ENCODE measurements at places on chromosomes 3 and 15. TPM values are rescaled to one million over a fixed set of nuclear protein-coding genes. Genes with fewer than 3 reads are reported as not detected.
A peak's percentile ranks its signal among the peaks of the same experiment; 100 is the strongest.

GRCh38 chr3:126983653-126984390, 907 bp downstream of the PLXNA1 start:
- no peak for DNase-seq

DNA sequence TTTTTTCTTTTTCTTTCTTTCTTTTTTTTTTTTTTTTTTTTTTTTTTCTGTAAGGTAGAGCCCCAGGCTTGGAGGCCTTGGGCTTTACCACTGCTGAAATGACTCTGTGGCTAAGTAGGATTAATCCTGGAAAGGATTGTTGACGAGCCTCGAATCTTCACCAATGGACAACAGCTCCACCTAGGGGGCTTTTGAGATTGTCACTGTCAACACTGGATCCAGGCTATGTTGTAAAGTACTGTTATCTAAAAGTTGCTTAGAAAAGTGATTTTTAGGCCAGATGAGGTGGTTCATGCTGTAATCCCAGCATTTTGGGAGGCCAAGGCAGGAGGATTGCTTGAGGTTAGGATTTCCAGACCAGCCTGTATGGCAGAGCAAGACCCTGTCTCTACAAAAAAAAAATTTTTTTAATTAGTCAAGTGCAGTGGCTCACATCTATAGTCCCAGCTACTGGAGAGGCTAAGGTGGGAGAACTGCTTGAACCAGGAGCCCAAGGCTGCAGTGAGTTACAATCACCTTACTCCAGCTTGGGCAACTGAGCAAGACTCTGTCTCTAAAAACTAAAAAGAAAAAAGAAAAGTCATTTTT, 41.6 kb downstream of the KLHL18 start:
- DNase-seq = peak; percentile 62

GRCh38 chr3:194497799-194498575, 11.2 kb upstream of the ATP13A3 start:
- DNase-seq = peak; percentile 59

GRCh38 chr3:141335531-141336061, 32.7 kb upstream of the ZBTB38 start:
- no peak for DNase-seq

- DNase-seq = no peak
These were observed 204.8 kb upstream of the ARRDC4 start for GRCh38 chr15:97755726-97756125.

SLC30A4 gene
- 3.6 TPM for total RNA-seq

GRCh38 chr3:145882436-145882835, 278.5 kb downstream of the PLOD2 start:
- DNase-seq = no peak

ITGA11 gene
- total RNA-seq = 0.88 TPM

- no peak for DNase-seq
These were observed 17.4 kb downstream of the ABTB1 start for GRCh38 chr3:127690106-127690505.

CACNA2D3 gene
- total RNA-seq = 0.10 TPM

DNA sequence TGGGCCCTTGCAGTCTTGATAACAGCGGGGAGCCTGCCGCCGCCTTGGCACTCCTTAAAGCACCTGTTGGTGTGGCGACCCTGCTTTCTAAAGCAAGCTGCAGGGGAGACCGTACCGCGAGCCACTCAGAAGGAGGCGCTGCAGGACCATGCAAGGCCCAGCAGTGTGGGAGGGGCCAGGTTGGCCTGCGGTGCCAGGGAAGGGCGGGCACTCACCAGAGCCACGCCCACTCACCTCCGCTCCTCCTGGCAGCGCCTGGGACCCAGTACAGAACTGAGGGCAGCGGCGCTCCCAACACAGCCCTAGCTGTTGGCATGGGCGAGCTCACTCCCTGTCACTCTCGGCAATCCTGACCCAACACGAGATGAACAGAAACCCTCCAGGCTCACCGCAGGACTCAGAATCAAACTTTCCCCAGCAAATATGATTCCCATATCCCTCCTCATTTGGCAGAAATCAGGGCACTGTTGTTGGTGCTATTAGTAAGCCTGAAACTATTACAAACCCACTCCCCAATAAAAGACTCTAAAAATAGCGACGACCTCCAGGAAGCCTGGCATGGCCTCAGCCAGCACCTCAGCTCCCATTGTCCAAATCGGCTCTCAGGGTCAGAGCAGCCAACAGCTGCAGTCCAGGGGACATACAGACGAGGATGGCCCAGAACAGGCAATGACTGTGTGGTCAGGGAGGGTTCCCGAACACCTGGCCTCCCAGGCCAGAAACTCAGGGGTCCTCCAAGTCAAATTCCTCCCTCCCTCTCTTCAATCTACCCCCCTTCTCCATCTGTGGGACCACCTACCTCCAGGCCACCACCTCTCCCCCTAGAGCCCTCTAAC, 77.2 kb downstream of the TBC1D2B start:
- DNase-seq = peak; percentile 96

DNA sequence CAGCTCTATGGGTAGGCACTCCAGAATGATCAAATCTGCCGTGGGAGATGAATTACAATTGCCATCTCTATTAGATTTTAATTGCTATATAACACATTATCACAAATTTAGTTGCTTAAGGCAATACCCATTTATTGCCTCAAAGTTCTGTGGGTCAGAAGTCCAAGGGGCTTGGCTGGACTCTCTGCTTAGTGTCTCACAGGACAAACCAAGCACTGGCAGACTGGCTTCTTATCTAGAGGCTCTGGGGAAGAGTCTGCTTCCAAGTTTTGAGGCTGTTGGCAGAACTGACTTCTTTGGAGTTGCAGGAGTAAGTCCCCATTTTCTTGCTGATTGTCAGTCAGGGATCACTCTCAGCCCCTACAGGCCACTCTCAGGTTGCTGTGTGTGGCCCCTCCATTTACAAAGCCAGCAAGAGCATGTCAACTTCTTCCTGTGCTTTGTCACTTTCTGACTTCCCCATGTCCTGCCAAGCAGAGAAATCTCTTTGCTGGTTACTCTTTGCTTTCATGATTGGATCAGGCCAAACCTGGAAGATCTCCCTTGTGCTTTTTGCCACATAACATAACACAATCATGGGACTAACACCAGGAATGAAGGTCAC, 93.5 kb upstream of the PRICKLE2 start:
- DNase-seq = no peak

- no peak for DNase-seq
These were observed 246.1 kb downstream of the ADAMTS17 start for GRCh38 chr15:100095541-100096247.

GRCh38 chr3:57827757-57828156, 71.6 kb downstream of the SLMAP start:
- no peak for DNase-seq

- no peak for DNase-seq
These were observed 4.7 kb downstream of the NUP210 start for GRCh38 chr3:13415236-13415986.
